ENCODE measurements at places on chromosomes 2 and 18. TPM values are rescaled to one million over a fixed set of nuclear protein-coding genes. Genes with fewer than 3 reads are reported as not detected.

GRCh38 chr2:6773007-6773693 is 92.6 kb downstream of the CMPK2 start:
- no peaks in the 10 kb centered on the region for H3K27me3 ChIP-seq
- no peak overlapping the region for H3K4me3 ChIP-seq
- H3K27ac ChIP-seq = no peak overlapping the region
- DNase-seq = peak; percentile 11
- H3K4me1 ChIP-seq = no peaks in the 10 kb centered on the region

GRCh38 chr18:77102259-77103040 is 30.1 kb downstream of the MBP start:
- peak; percentile 93 for DNase-seq
- peaks cover 45% of the 10 kb centered on the region for H3K4me1 ChIP-seq
- no peaks in the 10 kb centered on the region for H3K36me3 ChIP-seq
- H3K4me3 ChIP-seq = no peak overlapping the region
- H3K27ac ChIP-seq = peak overlapping the region; percentile 81

GRCh38 chr18:8847066-8847755 is 141.9 kb downstream of the MTCL1 start:
- no peaks in the 10 kb centered on the region for H3K36me3 ChIP-seq
- no peak overlapping the region for H3K27ac ChIP-seq
- no peaks in the 10 kb centered on the region for H3K27me3 ChIP-seq
- no peak overlapping the region for H3K4me3 ChIP-seq

DNA sequence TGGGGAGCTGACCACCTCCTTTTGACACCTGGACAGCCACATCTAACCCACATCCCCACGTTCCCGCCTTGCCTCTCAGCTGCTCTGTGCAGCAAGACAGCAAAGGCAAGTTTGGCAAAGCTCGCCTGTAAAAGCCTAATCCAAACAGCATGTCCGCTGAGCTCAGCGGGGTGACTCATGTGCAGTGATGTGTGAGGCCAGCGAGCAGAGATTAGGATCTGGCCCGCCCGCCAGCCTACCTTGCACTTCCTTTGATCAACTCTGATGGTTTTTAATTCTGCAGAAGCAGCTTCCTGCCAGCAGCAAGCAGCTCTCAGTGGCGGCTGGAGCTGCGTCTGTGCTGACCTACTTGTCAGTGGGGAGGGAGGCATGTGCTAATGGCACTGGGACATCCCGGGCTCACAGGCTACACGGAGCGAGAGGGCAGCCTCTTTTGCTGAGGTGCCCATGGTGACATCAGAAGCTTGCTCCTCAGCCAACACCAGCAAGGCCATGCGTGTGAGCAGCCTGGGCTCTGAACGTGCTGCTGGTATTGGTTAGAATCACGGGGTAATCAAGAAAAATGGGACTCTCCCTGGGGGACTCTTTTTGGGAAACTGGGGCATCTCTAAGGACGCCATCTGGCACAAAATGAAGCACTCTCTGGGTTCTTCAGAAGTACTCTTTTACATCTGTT is 36.0 kb upstream of the EML4 start:
- H3K4me3 ChIP-seq = peak overlapping the region; percentile 0
- no peaks in the 10 kb centered on the region for H3K27me3 ChIP-seq
- no peaks in the 10 kb centered on the region for H3K36me3 ChIP-seq
- peak overlapping the region; percentile 71 for H3K27ac ChIP-seq
- peak; percentile 98 for DNase-seq

- H3K27me3 ChIP-seq = peaks cover 23% of the 10 kb centered on the region
- no peak overlapping the region for H3K27ac ChIP-seq
- H3K4me1 ChIP-seq = peaks cover 4% of the 10 kb centered on the region
These were observed 224.5 kb downstream of the SLC4A3 start for GRCh38 chr2:219851801-219852481.

GRCh38 chr2:239250216-239251081 is 150.4 kb downstream of the HDAC4 start:
- no peaks in the 10 kb centered on the region for H3K36me3 ChIP-seq
- H3K27me3 ChIP-seq = no peaks in the 10 kb centered on the region
- peaks cover 13% of the 10 kb centered on the region for H3K4me1 ChIP-seq
- DNase-seq = no peak

DNA sequence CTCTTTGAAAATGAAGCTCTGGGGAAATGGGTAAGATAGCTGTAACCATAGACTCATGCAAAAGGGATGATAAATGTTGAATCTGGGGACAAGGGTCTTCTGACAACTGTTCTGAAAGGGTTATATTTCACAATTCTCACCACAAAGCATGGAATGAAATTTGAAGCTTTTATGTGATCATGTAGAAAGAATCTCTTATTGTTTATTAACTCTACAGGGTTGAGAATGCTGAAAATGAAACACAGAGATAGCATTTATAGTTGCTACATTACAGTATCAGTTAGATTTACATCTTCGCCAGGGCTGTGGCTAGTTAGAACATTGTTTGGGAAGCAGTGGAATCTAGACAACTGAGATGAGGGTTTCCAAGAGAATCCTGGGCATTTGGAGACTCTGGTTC is 97.4 kb upstream of the LHCGR start:
- H3K27me3 ChIP-seq = no peaks in the 10 kb centered on the region
- no peaks in the 10 kb centered on the region for H3K36me3 ChIP-seq
- H3K27ac ChIP-seq = peak overlapping the region; percentile 95
- peaks cover 39% of the 10 kb centered on the region for H3K4me1 ChIP-seq
- DNase-seq = peak; percentile 97

Gene RTN4
- total RNA-seq = 216 TPM

Gene SOWAHC
- total RNA-seq = 4.8 TPM

Gene SCN3A
- total RNA-seq = 1.4 TPM

Gene COL6A3
- total RNA-seq = 1,501 TPM

Gene CPLX4
- not detected for total RNA-seq

Gene KCNG3
- under 0.01 TPM for total RNA-seq

Measured in IMR-90 (cell line).